ENCODE measurements at places on chromosomes 12 and 14.
A peak's percentile ranks its signal among the peaks of the same experiment; 100 is the strongest.

- DNase-seq, result peak; percentile 71
Observed at GRCh38 chr14:70515811-70516210, 19.0 kb downstream of the ADAM20 start.

DNA sequence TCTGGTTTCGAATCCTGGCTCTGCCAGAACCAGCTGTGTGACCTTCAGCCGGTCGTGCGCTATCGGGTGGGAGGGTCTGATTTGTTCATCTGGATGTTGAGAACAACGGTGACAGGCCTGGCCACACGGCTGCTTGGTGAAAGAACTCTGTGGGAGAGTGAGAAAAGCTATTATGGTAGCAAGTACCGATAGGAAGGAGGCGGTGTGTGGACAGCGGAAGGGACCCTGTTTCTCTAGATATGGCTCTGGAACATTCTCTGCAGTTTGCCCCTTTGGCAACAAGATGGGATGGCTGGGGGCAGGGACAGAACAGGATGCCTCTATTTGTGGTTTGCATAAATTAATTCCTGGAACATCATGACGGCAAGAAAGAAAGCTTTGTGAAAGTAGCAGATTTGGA is 347.3 kb downstream of the AACS start:
- no peak for DNase-seq

GRCh38 chr12:57715786-57716185 is 21.9 kb downstream of the OS9 start:
- DNase-seq, result no peak

GRCh38 chr14:103545915-103546651 is 16.4 kb downstream of the BAG5 start:
- no peak for DNase-seq

DNA sequence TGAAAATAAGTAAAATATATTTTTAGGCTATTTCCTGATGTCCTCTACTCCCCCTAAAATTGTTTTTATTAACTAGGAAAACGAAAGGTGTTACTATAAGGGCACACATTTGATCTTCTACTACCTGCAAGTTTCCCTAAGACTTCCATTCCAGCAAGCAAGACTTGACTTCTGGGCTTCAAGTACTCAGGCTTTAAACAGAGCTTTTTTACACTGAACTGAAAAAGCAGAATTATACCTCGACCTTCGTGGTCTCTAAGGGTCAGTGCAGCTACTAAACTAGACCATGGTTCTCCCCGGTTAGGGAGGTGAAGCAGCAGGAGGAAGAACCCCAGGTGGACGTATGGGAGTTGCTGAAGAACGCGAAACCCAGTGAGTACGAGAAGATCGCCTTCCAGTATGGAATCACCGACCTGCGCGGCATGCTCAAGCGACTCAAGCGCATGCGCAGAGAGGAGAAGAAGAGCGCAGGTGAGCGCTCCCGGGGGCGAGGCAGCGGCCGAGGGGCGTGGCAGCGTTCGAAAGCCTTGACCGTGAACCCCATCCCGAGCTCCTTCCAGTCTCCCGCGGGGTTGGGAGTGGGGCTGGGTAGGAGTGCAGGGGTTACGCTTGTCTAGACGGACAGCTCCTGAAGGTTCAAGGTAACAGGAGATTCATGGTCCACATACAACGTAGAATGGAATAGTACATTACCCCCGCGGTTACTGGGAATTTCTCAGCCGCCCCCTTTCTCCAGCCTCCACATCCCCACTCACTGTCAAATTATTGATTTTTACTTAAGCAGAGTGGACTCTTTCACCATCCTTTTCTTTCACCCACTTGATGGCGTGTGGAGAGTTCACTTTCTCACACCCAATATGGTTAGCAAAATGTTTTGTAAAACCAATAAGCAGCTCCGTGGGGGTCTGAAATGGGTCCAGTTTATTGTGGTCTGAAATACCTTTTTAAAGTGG is 47.6 kb downstream of the MYBPC1 start:
- no peak for DNase-seq

DNA sequence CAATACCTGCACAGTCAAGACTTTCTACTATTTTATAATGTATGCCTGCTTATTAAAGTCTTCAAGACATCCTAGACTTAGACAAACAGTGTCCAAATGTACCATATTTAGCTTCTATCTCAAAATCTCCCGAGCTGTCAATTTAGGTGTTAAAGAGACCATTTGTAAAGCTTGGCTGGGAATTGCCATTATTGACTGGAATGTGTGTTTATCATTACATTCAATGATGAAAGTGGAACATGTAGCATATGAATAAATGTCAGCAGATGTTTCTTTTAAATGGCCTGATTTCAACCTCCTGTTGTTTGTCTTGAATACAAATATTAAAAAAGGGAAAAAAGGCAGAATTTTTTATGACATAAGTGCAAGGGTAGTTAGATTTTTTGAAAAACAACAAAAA is 572.3 kb downstream of the PRKD1 start:
- no peak for DNase-seq

GRCh38 chr14:51855234-51855633 is 5.2 kb upstream of the GNG2 start:
- peak; percentile 30 for DNase-seq

DNA sequence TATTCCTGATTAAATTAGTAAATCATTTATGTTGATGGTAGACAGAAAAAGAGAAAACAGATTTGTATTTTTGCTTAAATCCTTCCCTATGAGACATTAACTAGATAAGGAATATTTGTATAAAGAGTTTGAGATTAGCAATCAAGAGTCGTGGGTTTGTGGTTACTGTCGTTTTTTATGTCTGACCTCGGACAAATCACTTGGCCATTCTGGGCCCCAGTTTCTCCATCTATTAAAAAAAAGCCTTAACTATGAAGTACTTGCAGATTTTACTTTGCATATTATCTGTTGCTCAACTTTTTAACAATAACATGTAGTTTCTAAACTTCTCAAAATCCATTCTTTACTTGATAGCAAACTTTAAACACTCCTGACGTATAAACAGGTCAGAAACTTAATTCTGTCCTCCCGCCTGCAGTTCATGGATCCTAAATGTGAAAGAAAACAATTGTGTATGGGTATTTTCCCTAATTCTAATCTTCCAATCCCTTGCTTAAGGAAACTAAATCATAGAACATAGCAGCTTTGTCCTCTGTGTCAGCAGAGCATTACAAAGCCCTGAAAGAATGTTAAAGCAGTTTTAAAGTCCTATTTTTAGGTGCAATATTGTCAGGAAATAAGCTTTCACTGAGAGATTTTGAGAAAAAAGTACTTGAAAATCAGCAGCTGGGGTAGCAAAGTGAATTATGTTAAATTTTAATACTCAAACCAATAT is 118.2 kb downstream of the GPR135 start:
- no peak for DNase-seq

DNA sequence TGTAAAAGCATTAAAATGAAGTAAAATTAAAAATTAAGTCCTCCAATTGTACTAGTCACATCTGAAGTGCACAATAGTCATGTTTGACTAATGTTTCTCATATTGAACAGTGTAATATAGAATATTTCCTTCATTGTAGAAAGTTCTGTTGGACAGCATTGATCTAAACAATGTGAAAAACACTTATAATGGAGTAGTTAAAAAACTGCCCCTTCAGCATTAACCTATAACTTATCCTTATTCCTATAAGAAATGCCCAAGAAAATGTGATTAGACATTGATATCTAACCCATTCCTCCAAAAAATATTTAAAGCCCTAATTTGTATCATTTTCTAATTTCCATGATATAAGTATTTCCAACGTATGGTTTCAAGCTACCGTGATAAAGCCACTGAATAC is 210.7 kb downstream of the RASSF9 start:
- DNase-seq, result no peak

DNA sequence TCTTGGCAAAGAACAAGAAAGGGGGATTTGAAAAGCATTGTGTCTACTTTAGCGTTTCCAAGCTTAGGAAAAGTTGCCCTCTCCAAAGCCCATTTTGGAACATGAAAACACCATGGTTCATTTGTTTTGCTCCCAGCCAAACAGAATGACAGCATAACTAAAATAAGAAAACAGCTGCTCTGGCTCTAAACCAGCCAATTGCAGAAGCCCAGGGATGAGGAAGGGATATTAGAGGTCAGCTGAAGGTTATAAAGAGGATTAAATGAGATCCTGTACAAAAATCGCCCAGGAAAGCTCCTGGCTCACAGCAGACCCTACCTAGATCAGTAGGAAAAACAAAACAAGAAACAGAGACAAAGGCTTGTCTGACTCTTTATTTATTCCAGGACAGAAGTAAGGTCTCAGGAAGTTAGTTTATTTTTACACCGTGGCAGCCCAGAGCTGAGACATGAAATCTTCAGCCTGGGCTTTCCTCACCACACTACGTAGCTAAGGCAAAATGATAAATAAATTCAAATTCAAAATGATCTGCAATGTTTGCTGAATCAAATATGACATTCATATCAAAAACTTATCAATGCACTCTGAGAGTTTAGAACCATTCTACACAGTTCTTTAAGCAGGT is 25.9 kb downstream of the SPX start:
- DNase-seq, result no peak

GRCh38 chr12:97118796-97119375 is 211.8 kb downstream of the NEDD1 start:
- DNase-seq, result no peak

GRCh38 chr12:68559984-68560850 is 50.5 kb upstream of the RAP1B start:
- DNase-seq, result no peak

- no peak for DNase-seq
Observed at GRCh38 chr12:130689408-130690405, 26.4 kb downstream of the RIMBP2 start.

DNA sequence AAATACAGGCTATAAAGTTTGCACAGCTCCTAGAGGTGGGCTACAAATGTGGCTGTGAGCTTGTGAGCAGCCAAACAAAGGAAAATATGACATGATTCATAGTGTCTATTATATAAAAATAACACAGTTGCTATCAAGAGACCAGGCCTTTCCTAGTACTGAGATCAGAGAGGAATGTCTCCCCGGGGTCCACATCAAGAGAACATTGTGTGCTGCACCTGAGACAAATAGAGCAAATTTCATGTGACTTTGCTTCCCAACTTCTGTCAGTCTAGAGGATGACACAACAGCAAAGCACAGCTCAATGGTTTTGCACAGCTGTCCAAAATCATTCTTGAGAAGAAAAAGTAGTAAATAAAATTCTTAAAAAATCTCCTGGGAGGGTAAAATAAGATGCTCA is 297.5 kb upstream of the PRKD1 start:
- DNase-seq, result no peak

- DNase-seq, result no peak
Observed at GRCh38 chr14:93700928-93701327, 87.4 kb downstream of the PRIMA1 start.

DNA sequence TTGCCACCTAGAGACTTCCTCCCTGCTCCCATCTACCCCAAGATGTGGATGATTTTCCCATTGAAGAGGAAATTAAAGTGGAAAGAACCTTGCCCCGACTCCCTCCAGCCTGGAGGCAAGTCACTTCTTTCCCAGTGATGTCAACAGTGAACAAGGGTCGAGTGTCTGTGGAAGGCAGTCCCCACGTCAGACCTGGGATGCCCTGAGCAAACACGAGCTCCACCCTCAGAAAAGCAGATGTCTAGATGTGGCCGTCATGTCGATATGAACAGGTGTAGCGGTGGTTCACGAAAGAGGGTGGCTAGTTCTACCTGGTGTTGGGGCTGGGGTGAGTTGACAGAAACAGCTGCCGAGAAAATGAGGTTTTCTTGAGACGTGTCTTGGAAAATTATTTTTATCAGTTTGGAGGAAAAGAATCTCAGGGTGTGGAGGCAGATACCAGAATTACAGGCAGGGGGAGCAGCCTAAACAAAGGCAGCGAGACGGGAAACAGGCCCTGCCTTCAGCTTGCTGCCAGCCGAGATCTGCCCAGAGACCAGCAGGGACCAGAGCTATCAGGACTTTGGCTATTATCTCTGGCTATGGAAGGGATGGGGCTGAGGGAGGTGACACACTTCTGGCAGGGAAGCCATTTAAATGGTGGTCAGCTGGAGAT is 25.9 kb downstream of the SYNDIG1L start:
- peak; percentile 43 for DNase-seq

GRCh38 chr14:95286645-95287044 is 33.1 kb downstream of the CLMN start:
- DNase-seq, result no peak

- DNase-seq, result no peak
Observed at GRCh38 chr12:1836241-1836803, 16.0 kb downstream of the LRTM2 start.

DNA sequence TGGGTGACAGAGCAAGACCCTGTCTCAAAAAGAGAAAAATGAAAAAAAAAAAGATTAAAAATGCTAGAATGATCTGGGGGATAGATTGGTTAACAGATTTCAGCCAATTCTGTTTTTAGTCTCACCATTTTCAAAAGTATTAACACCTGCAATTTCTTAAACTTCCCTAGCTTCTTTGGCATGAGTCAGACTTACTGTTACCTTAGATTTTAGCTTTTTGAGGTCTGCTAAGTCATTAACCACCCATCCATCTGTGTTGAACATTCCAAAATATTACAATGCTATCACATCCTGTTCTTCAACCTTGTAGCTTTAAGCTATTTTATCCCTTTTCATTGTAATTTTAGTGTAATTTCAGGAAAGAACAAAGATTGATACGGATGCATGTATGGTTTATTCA is 59.3 kb downstream of the PPP1R13B start:
- no peak for DNase-seq

DNA sequence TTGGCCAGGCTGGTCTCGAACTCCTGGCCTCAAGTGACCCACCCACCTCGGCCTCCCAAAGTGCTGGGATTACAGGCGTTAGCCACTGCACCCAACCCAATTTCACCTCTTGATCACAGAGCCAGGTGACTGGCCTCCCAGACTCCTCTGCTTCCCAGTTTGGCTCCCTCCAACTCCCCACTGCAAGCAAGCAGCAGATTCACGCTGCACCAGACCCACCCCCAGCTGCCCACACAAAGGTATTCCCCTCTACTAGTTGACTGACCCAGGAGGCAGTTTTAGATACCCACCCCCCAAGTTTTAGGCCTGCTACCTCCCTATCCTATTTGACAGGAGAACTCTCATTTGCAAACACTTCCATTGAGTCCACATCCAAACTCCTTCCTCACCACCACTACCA is 5.2 kb downstream of the RARG start:
- no peak for DNase-seq

GRCh38 chr12:2286047-2286446 is 233.3 kb downstream of the CACNA1C start:
- no peak for DNase-seq

GRCh38 chr12:106255952-106256351 is 8.1 kb upstream of the CKAP4 start:
- no peak for DNase-seq

- no peak for DNase-seq
Observed at GRCh38 chr14:74973905-74974363, 18.5 kb upstream of the PGF start.

GRCh38 chr12:5437182-5437583 is 5.3 kb downstream of the NTF3 start:
- DNase-seq, result no peak

DNA sequence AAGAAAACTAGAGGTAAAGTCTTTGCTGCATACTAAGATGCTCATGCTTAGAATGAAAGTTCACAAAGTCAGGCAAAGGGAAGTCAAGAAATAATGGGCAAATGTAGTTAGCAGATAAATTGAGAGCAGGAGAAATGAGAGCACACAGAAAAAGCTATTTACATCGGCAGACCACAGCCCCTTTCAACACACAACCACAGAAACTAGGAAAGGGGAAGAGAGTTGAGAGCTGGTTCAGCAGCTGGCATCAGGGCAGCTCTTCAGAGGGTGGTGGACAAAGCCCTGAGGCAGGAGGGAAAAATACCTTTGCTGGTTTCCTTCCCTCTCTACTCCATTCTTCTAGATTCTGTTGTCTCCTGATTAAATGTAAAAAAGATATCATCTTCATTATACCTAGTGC is 95.4 kb upstream of the ANO4 start:
- DNase-seq, result no peak

- no peak for DNase-seq
Observed at GRCh38 chr14:31457665-31458659, 656 bp upstream of the DTD2 start.

All from ELR (cell line).